GM12864 (cell line): ENCODE measurements at places on chromosomes 6 and 20.
A peak's percentile ranks its signal among the peaks of the same experiment; 100 is the strongest.

DNA sequence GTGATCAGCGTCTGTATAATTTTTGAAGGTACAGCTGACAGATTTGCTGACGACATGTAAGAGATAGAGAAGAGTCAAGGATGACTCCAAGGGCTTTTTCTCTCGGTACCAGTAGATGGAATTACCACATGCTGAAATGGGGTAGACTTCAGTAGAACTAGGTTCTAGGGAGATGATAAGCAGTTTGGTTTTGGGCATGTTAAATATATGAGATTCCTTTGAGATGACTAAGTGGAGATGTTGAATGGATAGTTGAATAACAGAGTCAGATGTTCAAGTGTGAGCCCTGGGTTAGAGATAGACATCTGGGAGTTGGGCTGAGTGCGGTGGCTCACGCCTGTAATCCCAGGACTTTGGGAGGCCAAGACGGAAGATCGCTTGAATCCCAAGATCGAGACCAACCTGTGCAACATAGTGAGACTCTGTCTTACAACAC lies 50.0 kb downstream of the PHF20 start:
- no peak for DNase-seq

GRCh38 chr6:167762259-167762962 lies 64.3 kb upstream of the AFDN start:
- DNase-seq, result no peak

- DNase-seq, result no peak
Measured at GRCh38 chr20:51084593-51085377, 61.9 kb upstream of the KCNG1 start.

- no peak for DNase-seq
Measured at GRCh38 chr20:3873507-3873906, 15.7 kb upstream of the PANK2 start.

DNA sequence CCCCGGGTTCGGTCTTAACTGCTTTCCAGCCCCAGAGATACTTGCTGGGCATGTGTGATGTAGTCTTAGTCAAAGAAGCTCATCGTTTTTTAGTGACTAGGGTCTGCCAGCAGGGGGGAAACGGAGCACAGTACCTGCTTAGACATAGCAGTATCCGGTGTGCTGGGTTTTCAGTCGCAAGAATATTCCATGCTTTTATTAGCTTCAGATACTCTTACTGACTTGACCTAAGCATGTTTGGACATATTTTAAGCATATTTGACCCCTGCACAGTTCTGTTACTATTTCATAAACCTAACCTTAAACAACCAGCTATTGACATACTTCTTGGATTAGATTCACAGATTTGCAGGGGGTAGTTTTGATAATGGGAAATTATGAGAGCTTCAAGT lies 3.0 kb downstream of the E2F3 start:
- peak; percentile 66 for DNase-seq

DNA sequence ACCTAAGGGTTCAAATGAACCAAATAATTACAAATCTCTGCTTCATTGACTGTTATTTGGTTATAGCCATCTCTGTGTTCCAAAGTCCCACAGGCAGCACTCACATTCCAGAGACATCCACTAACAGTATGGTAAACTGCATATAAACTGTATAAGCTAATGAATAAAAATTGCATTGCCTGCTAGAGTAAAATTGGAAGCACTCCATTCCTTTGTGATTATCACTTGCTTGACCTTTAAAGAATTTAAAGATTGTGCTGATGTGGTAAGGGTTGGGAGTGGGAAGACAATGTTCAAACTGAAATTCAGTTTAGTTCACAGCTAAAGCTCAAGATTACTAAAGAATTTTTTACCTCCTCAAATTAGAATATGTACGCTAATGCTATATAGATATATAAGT lies 31.0 kb upstream of the OSTM1 start:
- no peak for DNase-seq

DNA sequence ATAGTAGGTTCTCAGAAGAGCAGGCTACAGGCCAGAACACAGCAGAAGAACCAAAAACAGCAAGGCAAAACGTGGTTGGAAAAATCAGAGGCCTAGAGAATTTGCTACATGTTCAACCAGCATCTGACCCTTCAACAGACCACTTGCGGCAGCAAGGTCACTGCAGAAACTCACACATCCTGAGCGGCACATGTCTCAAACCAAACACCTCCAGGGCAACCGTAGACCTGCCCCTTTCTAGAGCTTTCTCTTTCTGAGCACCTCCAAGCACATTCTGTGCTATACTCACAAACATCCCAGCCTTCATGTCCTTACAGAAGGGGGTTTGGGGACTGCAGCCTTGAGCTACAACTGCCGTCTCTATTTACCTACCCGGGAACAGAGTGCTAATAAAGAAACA lies 52.6 kb downstream of the GFOD1 start:
- no peak for DNase-seq

DNA sequence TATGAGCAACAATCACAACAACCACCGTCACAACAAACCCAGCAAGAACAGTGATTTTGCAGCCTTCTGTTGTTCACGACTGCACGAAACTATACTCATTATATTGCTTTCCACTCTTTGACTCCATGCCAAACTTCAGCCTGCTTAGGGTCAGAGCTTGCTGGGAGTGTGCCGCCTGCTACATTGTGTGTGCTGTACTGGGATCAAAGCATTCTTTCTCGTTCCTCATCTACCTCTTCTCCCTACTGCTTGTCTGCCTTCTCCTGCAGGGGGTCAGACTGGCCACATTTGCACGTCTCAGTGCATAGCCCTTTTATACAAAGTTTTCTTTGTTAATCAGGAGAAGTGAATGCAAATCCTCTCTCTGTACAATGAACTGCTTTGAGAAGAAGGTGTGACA lies 401.6 kb upstream of the CITED2 start:
- DNase-seq, result no peak

- DNase-seq, result peak; percentile 95
Measured at GRCh38 chr6:149065658-149066556, 251.6 kb upstream of the TAB2 start.

DNA sequence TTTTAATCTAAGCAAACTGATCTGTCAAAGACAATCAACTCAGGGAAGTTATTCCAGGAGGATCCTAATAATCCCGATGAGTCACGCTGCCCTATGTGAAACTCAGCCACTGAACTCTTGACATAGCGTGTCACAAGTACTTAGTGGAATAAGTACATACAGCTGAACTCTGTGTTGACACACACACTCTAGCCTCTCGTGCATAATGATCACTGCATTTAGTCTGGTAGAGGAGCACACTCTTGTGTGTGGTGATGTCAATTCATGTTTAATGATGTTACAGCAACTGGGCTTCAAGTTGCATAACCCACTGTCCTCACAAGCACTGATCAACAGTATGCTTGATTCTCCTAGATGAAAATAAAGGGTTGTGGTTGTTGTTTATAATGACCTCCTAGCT lies 148.3 kb downstream of the HACE1 start:
- no peak for DNase-seq
